ENCODE measurements at places on chromosomes 6 and 20.

DNA sequence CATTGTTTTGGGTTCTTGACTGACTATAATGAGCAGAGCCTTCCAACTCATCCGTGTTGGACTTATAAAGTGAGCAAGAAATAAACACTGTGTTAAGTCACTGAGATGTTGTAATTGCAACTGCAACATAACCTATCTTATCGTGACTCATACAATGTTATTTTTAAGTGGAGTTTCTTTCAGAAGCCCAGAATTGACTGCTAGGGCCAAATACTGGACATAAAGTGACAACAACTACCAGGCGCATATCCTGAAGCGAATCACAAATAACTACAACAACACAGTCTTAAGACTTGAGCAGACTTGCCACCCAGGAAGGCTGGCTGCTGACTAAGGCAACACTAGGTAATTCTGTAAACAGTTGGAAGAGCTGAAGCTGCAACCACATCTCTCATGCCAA, 326.6 kb downstream of the COL12A1 start:
- peak; percentile 77 for DNase-seq

GRCh38 chr6:45630801-45631200, 253.1 kb upstream of the SUPT3H start:
- peak; percentile 67 for DNase-seq

- DNase-seq: no peak
Observed at GRCh38 chr6:30097902-30098768, 14.8 kb downstream of the TRIM31 start.

DNA sequence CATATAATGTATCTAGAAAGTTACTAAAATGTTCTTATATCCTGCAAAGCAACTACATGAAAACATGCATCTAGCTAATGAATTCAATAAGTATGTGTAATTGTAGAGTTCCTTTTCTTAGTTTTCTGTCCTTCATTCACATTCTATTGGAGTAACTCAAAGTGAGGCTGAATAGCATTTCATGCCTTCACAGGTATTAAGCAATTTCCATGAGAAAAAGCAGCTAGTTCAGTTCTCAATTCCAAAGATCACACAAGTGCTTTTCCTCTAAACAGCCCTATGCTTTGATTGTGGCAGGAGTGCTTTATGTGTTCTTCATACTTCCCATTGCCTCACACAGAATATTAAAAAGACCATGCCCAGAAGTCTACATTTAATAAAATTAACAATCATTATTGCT, 274.9 kb downstream of the RFPL4B start:
- no peak for DNase-seq

GRCh38 chr20:33410081-33410742, 8.9 kb upstream of the CDK5RAP1 start:
- DNase-seq: no peak

DNA sequence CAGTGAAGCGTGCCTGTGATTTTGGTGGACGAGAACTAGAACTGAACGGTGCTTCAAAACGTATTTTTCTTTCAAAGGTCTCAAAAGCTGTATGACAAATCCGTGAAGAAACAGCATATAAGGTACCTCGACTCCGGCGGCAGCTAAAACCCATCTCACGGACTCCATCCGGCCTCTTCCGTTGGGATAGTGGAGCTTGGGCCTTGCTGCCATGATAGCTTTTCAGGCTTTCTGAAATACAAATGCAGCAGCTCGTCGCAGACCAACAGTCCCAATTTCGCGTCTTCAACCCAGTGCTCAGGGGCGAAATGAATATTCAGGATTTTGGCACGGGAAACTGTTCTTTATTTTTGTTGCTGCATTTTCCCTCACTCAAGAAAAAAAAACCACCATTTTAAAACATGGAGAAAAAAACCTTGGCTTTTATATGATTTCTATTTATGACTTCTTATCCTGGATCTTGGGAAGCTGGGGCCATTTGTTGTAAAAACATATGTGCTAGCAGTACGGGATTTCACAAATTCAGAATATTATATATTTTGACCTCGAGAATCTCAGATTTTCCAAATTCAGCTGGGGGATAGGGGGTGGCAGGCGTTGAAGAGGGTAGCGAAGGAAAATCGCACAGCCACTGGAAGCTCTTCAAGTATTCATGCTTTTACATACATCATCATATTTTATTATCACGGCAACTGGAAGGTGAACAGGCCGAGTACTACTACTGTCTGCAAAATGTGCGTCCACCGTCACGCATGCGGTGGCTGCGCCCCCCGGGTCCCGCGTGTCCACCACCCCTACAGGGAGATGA, 849 bp downstream of the GSTA4 start:
- DNase-seq: peak; percentile 68

- no peak for DNase-seq
Observed at GRCh38 chr20:34124469-34125249, 12.6 kb upstream of the EIF2S2 start.

GRCh38 chr6:80541886-80542285, 435.4 kb downstream of the BCKDHB start:
- no peak for DNase-seq

GRCh38 chr20:10728873-10729670, 55.3 kb upstream of the JAG1 start:
- no peak for DNase-seq

GRCh38 chr6:167139761-167140160, 16.9 kb downstream of the CCR6 start:
- DNase-seq: no peak

DNA sequence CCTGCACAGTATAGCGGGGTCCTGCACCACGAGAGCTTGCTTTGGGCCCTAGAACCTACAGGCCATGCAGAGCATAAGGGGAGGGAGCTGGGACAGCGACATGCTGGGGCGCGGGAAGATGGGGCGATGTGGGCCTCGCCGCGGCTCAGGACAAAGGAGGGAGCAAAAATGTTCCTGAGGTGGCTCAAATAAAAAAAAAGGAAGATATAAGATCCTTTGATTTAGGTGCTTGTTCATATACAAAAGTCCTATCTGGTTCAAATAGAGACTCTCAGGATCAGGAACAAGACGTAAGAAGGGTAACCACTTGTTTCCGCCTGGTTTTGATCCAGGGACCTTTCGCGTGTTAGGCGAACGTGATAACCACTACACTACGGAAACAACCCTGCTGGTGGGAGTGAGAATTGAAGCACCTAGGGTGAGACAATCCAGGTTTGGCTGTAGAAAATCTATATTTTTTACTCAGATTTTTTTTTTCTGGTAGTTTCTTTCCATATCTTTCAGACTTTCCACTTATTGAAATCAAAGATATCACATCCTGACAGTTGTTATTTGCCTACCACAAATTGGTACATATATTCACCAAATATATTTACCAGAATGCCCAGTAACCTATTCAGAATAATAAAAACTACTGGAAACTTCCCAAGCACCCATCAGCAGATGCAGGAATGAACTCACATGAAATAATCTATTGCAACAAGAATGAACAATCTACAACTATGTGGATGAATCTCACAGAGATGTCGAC, 177.9 kb upstream of the ZNF184 start:
- peak; percentile 73 for DNase-seq

DNA sequence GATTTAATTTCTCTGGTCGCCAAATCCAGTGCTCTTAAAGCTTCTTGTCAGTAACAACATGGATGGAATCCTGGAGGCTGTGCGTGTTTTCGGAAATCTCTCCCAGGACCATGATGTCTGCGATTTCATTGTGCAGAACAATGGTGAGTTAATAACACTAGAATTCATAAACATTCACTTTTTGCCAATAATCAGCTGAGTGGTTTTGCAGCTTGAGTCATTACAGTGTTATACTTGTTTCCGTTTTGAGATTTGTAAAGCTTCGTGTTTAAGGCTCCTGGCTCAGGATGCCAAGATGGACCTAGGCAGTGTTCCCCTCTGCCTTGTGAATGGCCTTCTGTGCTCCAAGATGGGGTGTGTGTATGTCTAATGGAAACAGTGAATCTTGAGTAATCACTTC, 113.8 kb downstream of the ARMC2 start:
- peak; percentile 53 for DNase-seq

DNA sequence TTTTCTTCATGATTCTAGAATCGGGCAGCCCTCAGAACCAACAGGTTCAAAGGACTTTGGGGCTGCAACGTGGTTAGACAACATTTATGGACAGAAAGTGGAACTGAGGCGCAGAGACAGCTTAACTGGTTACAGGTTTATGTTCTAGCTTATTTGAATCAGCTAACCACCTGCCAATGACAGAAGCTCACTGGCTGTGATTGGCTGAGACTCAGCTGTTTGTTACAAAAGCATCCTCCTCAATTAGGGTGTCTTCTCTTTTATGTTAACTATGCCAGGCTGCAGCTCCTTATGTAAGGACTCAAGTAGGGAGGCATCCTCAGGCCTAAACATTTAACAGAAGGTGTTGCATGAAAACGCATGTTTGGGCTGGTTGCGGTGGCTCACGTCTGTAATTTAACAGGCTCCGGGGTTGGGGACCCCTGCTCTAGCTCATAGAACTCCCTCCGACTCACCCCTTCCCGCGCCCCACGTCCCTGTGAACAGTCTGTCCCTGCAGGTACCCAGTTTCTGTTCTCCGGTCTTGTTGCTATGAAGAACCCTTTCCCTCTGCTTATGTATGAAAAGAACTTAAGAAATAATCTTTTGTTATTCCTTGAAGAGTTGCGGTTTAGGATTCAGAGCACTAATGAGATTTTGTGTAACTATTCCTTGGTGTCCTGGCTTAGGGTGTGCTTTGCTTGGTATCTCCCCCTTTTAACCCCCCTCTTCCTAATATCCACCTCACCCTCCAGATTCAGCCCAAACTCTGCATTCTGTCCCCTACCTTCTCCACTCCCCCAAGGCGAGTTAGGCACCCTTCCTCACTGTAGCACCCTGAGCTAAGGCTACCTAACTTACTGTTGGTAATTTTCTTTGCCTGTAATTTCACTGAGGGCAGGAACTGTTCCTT, 1.2 kb upstream of the TMEM181 start:
- no peak for DNase-seq

DNA sequence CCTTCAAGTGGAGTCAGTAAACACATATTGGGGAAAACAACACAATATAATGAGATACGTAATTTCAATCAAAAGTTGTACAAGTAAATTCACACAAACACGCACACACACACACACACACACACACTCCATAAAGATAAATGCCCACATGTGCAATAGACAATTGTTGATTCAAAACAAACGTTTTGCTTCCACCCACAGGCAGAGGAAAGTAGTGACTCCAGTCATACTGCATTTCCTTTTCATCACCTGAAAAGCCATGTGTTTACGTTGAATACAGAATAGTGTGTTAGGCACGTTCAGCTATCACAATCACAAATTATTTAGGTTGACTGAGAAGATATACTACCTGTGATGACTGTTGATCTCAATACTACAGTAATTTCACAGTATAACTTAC, 443.8 kb upstream of the MANEA start:
- DNase-seq: peak; percentile 3

GRCh38 chr20:40682104-40682981, 6.7 kb downstream of the MAFB start:
- DNase-seq: peak; percentile 22

DNA sequence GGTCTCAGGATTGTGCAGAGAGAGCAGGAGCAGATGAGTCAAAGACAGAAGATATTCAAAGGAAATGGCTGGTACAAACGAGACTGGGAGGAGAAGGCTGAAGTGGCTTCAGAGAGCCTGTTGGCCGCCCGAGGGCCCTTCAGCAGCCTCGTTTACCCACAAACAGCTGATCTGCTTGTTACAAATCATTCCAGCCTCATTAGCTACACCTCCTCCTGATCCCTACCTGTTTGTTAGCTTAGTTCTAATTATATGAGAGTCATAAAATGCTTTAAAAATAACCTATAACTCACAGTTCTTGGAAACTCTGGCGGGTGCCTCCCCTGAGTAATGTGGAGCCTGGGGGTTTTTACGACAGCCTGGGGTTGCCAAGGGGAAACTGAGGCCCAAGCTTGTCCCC, 12.6 kb downstream of the GLP1R start:
- DNase-seq: no peak

DNA sequence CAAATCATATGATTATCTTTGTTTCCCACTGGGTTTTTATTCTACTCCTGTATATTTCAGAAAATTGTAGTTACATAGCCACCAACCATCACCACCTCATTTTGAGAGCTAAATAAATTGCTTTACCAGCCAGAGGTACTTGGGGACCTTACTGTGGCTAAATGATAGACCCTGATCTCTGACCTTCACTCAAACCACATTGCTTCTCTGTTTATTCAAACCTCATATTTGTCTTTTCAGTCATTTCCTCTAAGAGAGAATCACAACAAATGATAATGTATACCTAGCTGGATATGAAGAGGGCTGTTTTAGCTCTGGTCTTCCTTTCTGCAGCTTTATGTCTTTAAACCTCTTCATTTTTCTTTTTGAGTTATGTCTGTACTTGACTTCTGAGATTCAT, 142.8 kb downstream of the ADGB start:
- peak; percentile 15 for DNase-seq

- DNase-seq: no peak
Observed at GRCh38 chr6:4377603-4378002, 242.2 kb upstream of the ECI2 start.

GRCh38 chr6:42140032-42140431, 2.4 kb downstream of the C6orf132 start:
- DNase-seq: no peak

- DNase-seq: no peak
Observed at GRCh38 chr20:47851774-47852173, 66.5 kb upstream of the SULF2 start.

DNA sequence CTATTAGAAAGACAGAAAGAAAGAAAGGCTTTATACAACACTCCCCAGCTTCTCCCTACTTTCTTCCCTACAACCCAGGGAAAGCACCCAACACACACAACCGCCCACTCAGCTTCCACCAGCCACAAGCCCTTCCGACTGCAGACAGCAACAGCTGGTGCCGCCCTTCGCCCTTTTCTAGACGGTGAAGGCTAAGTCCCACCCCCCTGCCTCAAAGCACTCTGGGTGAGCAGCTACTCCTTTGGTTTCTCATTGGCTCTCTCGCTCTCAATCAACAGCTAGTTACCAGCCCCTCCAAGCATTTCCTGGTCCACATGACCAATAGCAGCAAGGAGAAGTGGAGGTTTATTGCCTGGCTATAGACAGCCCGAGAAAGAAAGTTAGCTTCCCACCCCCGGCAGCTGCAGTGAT, 230.1 kb upstream of the MOCS1 start:
- DNase-seq: no peak

DNA sequence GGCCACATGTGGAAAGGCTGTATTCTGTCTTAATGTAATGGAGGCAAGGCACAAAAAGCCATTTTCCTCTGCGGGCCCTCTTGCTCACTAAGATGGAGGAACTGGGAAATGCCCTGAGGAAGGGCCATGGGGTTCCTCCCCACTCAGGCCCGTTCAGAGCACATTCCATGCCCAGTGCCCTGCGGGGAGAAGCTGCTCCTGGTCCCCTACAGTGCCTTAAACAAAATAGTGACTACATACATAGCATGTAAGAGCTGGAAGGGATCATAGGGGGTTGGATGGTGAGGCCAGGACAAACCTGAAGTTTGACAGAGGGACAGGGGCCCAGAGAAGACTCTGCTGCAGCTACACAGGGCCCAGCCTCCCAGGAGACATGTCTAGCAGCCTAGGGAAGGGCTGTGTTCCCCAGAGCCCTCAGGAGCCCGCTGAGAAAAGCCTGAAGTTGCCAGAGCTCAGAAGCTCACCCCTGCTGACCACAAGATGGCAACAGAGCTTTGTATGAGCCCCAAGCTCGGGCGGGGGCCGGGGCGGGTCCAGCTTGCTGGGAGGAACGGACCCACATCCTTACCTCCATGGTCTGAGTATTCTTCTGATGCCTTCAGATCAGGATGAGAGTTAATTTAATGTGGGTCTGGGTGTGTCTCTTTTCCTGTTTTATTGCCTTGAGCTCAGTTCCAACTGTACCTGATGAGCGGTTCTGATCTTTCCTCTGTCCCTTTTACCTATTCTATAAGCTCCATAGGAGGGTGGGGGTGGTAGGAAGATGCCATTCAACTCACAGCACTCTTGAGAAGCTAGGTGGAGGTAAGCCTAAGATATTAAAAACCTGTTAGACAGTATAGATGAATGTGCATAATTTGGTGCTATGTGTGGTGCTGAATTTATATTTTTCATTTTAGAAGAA, 242.9 kb downstream of the CDC5L start:
- DNase-seq: peak; percentile 71

Data from fibroblast of skin of right biceps (primary cell).